ENCODE measurements at places on chromosomes 2 and 18.
A peak's percentile ranks its signal among the peaks of the same experiment; 100 is the strongest.

DNA sequence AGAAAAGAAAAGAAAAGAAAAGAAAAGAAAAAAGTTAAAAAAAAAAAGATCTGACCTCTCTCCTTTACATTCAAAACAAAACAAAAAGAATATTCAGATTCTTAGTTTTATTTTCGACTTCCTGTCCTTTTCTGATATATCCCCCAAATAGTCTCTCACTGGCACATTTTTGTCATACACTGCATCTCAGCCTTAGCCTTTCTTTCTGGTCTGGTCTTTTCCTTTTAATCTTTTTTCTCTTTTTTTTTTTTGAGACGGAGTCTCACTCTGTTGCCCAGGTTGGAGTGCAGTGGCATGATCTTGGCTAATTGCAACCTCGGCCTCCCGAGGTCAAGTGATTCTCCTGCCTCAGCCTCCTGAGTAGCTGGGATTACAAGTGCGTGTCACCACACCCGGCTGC, 1.6 kb upstream of the RIOK3 start:
- DNase-seq = no peak

- no peak for DNase-seq
These were observed 36.7 kb upstream of the TTC39C start for GRCh38 chr18:23977719-23978483.

DNA sequence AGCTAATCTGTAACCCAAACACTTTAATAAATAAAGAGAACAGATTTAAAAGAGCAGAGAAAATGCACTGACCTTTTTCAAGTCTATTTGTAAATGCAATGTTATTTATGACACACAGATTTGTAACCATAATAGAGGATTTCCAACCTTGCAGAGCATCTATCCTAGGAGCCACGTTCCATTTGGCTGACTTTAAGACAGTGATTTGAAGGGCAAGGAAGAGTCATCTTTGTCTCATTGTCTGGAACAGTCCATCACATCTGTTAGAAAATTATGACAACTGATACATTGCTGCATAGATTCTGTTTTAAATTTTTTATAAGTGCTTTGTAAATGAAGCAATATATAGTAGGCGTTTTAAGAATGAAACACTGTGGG, 90.8 kb upstream of the L3MBTL4 start:
- no peak for DNase-seq

GRCh38 chr2:36561237-36561944, 36.6 kb downstream of the FEZ2 start:
- peak; percentile 86 for DNase-seq

DNA sequence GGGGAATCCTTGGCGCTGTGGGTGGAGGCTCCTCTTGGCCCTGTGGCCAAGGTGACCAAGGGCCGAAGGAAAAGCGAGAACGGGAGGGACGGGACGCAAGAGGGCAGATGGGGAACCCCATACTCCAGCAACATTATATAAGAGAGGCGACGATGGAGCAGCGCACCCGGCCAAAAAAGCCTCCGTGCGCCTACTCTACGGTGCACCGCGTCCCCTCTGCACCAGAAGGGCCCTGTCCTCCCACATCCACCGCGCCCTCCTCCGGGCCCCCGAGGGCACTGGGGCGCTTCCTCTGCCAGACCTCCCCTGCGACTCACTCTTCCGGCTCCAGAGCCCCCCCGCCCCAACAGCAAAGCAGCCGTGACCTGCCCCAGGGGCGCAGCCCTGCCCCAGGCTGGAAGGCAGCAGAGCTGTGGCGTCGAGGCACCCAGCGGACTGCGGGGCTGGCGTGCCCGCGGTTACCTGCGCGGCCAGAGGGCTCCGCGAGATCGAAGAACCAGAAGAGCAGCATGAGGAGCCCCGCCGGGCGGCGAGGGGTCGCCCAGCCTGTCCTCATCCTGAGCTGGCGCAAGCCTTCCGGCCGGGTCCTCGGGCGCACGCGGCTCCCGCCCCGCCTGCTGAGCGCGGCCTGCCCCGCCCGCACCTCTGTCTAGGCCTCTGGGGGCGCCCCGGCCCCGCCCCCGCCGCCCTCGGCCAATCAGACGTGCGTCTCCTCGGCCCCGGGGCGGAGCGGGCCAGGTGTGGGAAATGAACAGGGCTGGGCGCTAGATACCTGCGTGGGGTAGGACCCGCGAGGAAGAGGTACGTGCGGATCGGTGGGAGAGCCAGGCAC, 106.3 kb upstream of the CD302 start:
- DNase-seq = no peak

DNA sequence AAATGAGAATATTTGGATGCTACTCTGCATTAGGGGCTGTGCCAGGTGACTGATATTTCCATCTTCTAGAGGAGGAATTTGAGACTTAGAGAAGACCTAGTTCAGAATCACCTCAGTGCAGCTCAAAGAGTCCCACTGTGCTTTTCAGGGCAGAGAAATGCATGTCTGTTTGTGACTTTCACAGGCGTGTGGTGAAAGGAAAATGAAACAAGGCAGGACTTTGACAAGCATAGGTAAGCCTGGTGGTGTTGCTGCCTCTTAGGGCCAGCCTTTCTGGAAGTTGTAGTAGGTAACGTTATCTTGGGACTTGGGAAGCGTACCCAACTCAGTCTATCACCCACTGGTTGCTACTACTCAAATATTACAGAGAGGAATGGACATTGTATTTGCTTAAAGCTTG, 2.6 kb downstream of the GPR39 start:
- DNase-seq = no peak

- DNase-seq = no peak
These were observed 71.9 kb downstream of the BIN1 start for GRCh38 chr2:127034883-127035611.

DNA sequence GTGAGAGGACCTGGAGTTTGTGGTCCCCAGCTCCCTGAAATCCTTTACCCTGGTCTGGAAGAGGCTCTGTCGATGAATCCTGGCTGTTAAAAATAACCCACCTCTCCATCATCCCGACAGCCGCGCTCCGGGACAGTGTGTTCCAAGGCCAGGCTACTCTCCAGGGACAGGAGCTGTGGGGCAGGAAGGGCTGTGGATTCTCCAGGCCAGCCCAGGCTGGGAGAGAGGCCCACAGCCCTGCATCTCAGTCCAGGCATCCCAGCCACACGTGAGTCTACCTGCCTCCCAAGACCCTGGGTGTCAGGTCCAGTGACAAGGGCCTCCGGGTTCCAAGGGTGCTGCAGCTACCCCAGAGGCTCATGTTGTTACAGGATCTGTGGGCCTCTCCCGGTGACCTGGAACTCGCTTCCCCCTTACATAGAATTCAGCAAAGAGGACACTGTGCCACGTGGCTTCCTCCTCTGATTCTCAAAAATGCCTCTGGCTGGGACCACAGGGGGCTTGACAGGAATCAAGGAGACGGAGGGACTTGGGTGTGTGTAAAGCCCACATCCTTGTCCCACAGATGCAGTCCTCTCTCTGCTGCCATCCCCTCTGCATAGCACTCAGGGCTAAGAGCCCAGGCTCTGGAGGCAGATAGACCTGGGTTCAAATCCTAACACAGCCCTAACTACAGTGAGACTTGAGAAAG, 17.3 kb downstream of the ADRA2B start:
- DNase-seq = no peak

- DNase-seq = no peak
These were observed 29.3 kb upstream of the CYP20A1 start for GRCh38 chr2:203209538-203209937.

- no peak for DNase-seq
These were observed 524.6 kb upstream of the SETBP1 start for GRCh38 chr18:44156126-44156525.

DNA sequence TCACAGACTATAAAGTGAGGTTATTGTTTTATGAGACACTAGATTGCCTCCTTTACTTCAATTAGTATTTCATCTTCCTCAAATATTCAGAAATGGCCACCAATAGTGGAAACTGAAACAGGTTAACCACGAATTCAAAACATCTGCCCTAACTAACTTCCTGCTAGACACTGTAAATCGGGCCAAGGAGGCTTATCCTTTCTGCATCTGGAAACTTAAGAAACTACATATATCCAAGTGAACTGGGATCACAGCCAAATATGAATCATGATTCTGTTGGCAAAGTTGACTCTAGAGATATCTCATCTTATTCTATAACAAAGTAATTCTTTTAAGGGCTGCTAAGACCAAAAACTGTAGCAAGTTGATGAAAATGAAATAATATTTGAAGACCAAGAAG, 136.6 kb upstream of the ZC3H15 start:
- peak; percentile 84 for DNase-seq

- DNase-seq = no peak
These were observed 19.3 kb downstream of the MRPL30 start for GRCh38 chr2:99200076-99200800.

GRCh38 chr2:75035444-75036353, 77.3 kb downstream of the POLE4 start:
- no peak for DNase-seq

DNA sequence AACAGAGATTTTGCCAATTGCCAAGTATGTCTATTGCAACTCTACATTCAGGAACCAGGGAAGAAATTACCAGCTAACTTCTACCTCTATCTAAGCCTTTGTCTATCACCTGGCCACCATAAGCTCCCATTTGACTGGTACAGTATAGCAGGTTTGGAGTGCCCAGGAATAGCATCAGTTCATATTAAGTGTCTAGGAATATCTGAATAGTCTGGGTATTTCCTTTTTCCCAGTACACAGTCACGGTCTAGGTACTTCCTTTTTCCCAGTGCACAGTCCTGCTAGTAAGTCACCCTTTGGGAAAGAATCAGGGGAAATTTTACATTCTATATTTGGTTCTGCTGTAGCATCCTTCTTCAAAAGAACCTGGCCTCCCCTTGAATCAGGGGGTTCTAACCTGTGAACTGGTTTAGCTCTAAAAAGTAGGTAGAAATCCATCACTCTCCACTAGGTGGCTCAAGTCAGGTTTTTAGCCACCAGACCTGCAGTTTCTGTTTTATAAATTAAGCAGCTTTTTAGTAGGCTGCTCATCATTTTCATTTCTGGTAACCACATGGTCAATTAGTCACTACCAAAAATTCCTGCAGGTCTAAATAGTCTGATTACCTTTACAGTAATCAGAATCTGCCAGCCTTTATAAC, 49.3 kb upstream of the DNAJC10 start:
- no peak for DNase-seq

GRCh38 chr2:95005726-95006125, 19.8 kb upstream of the MAL start:
- DNase-seq = no peak

DNA sequence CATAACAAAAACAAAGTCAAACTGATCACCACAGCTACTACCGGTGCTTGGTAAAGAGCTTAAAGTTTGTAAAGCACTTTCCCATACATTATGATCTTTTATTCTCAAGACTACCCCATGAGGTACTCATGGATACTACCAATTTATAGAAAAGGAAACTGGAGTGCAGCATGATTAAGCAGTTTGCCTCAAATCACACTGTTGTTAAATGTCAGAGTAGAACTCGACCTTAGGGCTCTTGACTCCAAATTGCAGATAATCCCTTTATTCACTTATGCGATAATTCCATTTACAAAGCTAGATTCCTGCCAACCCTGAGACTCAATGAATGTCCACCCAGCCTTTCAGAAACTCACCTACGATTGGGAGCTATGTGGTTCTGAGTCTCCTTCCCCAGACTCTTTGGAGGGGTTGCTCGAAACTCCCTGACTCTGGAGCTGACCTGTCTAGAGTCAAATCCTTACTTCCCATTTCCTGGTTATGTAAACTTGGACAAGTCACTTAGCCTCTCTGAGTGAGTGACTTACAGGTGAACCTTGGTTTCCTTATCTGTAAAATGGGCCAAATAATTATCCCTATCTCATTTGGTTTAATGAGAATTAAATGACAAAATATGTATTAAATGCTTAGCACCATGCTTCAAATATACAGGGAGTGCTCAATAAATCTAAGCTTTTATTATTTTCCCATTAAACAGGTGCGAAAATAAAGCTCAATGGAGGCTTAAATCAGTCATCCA, 47.4 kb downstream of the PSD4 start:
- DNase-seq = no peak

- no peak for DNase-seq
These were observed 152.5 kb upstream of the POU3F3 start for GRCh38 chr2:104701411-104701911.

DNA sequence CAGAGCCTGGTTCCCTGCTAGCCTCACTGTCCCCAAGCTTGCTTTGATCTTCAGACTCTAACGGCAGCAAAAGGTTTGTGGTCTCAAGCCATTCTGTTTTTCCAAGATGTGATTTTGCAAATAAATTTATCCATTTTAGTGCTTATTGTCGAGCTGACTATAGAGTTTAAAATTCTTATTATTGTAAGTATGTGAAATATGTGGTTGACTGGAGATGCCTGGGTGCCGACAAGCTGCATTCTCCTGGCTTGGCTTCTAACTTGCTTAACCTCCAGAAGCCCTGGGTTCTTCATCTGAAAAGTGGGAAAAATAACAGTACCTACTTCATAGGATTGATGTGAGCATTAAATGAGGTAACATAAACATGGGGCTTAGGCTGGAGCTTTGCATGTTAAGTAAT, 9.9 kb upstream of the EDAR start:
- DNase-seq = no peak

- DNase-seq = no peak
These were observed 335.2 kb downstream of the KCNJ3 start for GRCh38 chr2:155033652-155034051.

- DNase-seq = no peak
These were observed 271.1 kb upstream of the CDH19 start for GRCh38 chr18:66874812-66875474.

DNA sequence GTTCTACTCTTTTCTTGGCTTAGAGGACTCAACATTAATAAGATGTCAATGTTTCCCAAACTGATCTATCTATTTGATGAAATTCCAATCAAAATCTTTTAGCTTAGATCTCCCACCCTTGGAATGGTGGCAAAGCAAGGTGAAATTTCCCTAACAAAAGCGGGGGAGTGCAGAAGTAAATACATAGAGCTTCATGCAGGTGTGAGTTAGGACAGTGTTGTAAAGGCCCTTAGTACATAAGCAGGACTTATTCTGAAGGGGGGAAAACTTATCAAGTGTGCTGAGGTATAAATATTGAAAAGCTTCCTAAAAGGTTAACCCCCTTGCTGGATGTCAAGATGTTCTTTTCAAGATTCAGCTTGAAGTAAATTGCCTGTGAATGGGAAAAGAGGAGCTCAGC, 608.6 kb upstream of the CELF4 start:
- no peak for DNase-seq

All from non-pigmented ciliary epithelial cell (primary cell).